Endodermal cell (in vitro differentiated cells): ENCODE measurements at places on chromosomes 5 and 9. TPM values are rescaled to one million over a fixed set of nuclear protein-coding genes. Genes with fewer than 3 reads are reported as not detected.

- DNase-seq: no peak
These were observed 435.3 kb downstream of the NR2F1-AS1 start for GRCh38 chr5:93145767-93146166.

DNA sequence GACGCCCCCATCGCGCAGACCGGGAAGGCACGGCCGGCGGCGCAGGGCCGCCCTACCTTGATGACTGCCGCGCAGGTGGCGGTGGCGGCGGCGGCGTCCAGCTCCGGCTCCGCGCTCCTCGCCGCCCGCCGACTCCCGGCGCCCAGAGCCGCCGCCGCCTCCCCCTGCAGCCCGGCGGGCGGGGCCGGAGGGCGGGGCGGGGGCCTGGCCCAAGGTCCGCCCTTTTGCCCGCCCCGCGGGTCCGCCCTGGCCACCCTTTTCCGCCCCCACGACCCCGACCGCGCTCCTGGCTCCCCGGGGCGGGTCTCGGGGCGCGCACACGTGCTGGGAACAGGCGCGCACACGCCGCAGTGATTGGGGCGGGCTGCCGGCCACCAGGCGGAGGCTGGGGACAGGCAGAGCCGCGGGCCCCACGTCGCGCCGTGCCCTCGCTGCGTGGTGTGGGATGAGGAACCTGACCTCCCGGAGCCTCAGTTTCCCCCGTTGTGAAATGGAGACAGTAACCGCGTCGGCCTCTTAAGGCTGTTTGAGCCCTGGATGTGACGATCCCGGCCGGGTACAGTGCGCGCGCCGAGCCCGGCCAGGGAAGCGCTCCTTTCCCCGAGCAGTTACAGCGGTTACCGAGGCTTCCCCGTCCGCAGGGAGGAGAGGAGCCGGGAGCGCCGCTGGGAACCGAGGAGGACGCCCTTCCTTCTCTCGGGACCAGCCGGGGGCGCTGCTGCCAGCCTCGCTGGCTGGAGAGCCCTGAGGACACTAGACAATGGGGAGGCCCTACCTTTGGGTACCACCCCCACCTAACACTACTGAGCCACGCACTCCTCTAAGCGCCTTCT lies at the start of gene CORO2A:
Gene CORO2A, minus strand, starts transcription at position 135 of the 833 bp plus-strand sequence. CDS start 34,977 bp downstream, outside the sequence.
- DNase-seq: peak; percentile 95

DNA sequence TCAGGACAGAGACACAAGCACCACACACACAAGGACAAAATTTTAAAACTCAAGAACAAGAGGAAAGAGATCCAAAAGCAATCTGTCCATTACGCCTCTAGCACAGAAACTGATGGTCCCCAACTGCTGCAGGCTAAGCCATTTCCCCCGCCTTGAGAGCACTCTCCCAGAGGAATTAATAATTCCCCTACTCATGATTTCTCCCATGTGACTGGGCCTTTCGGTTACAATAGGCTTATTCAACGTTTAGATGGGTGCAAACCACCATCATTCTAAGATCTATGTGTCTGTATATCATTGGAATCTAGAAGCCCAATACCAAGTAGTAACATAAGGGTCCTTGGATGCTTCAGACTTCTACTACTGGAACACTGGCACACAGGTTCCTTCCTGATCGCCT lies 18.8 kb downstream of the BRD8 start:
- no peak for DNase-seq

DNA sequence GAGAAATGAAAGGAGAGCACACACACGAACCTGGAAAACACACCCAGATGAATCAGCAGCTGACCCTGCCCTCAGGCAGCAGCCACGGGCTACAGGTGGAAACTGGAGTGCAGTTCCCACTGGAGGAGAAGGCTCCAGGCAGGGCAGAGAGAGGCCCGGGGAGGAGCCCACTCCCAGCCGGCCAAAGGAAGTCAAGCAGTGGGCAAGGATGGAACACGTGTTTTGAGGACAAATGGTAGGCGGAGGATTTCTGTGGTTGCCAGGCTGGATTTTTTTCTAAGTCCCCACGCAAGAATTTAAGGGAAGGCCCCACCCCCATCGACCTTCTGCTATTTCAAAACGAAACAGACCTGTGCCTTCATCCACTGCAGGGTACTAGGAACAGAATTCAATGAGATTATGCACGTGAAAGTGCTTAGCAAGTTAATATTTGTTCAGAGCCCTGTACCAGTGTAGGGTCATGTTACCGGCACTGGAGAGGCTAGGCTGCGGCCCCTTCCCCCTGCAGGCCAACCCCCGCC lies 6.8 kb downstream of the EPB41L4B start:
- no peak for DNase-seq

- no peak for DNase-seq
These were observed 31.1 kb downstream of the C5orf58 start for GRCh38 chr5:170263906-170264305.

- peak; percentile 81 for DNase-seq
These were observed 33.1 kb upstream of the HTR4 start for GRCh38 chr5:148687427-148687826.

GRCh38 chr5:115295777-115296123 lies 704 bp downstream of the CCDC112 start:
- DNase-seq: no peak

DNA sequence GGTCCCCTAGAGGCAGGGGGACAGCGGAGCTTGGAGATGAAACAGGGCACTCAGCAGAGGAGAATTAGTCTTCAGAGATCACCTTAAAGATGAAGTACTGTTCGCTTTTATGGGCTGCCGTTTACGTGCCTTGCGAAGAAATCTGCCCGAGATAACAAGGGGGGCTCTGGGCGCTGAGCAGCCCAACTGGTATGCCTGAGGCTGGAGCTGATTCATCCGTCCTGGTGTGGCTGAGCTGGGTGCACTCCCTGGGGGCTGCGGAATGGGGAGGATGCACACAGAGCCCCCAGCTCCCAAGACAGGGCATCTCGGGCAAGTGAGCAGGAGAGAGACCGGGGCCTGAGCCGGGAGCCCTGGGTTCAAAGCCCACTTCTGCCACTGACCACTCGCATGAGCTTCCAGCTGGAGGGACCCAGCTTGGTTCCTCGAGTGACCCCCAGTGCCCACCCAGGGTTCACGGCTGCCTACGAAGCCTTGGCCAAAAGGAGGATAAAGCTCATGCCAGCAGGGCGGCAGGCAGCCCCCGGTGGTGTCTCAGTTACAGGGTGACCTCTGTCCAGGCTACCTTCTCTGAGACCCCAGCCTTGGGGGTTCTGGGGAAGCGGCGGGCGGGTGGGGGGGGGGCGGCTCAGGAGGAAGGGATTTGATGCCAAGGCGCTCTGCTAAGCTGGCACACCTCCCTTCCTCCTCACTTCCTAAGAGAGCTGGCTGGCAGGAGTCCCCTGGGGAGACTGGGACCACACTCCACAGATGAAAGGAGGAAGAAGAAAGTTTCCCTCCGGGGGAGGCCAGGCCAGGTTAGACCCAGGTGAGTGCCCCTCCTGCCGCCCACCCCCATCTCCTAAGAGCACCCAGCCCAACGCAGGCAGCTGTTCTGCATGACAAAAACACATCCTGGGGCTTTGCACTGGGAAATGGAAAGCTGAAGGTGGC lies 5.7 kb downstream of the FIBCD1 start:
- DNase-seq: no peak

- peak; percentile 47 for DNase-seq
These were observed 97.4 kb downstream of the CDK5RAP2 start for GRCh38 chr9:120482424-120483186.

DNA sequence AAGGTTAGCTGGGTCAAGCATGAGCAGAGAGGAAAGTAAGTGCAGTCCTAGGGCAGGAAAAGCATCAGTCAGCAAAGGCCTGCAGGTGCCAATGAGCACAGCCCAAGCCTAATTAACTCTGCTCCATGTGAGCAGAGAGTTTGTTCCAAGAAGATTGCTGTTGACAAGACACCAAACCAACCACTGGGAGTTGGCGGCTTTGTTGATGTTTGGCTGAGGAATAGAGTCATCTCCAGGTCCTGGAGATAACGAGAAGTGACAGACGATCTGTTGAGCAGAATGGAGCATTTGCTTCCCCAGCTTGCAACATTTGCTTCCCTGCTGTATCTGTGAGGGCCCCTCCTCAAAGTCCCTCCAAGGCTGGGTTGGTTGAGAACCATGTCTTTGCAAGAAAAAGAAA lies 68.2 kb downstream of the FAM114A2 start:
- DNase-seq: peak; percentile 74

- no peak for DNase-seq
These were observed 171.0 kb downstream of the OLFM1 start for GRCh38 chr9:135258461-135258860.

GRCh38 chr5:97544240-97544639 lies 361.2 kb upstream of the RIOK2 start:
- no peak for DNase-seq

DNA sequence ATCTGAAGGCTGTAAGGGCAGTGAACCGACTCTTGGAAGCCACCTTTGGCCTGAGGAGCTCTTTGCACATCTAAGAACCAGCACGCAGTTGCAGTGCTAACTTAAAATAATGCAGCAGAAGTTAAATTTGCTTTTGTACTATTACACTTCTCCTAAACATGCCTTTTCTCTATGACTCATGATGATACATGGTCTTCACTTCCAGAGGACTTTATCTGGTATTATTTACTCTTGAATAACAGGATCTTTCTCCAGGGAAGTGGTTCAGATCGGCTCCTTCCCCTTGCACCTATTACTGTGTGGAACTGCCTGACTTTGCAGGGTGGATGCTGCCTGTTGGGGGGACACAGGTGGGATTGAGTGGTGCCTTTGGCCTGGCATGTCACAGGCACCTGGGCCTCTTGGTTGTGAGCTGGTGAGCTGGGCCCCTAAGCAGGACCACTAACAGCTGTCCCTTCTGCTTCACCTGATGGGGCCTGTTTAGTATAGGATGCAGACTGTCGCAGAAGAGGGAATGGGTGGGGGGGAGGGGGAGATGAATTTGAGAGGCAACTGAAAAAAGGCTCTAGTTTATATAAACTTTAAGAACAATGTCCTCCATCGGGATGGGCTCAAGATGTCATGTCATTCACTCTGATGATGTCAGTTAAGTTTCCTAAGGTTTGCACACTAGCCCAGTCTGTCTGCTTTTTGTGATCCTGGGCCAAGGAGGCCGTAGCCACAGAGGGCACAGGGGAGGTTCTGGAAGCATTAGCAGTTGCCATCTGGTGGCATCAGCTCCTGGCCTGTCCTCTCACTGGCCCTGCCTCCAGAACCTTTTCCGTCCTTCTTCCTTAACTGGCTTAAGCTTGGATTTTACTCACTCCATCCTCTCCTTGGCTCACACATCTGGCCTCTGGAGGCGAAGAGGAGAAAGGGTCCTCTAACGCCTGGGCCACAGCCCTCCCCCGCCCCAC lies 33.9 kb upstream of the GABBR2 start:
- no peak for DNase-seq

GRCh38 chr9:89374176-89374575 lies 55.9 kb downstream of the SECISBP2 start:
- no peak for DNase-seq

DNA sequence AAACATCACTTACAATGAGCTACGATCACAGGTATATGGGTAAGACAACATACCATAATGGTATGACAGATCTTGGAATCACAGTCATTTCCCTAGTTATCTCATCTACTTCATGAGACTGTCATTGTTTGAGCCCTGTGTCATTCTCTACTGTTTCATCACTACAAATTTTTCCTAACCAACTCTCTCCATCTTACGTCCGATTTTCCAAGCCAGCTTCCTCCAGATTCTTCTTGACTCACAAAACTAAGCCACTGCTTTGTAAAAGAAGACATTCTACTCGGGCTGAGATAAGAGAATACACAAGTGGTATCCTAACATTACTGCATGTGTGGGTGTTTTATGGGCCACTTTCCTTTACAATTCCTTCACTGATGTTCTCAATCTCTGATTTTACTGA lies 49.6 kb downstream of the SERINC5 start:
- no peak for DNase-seq

- DNase-seq: no peak
These were observed 107.5 kb downstream of the RGS3 start for GRCh38 chr9:113570749-113571711.

DNA sequence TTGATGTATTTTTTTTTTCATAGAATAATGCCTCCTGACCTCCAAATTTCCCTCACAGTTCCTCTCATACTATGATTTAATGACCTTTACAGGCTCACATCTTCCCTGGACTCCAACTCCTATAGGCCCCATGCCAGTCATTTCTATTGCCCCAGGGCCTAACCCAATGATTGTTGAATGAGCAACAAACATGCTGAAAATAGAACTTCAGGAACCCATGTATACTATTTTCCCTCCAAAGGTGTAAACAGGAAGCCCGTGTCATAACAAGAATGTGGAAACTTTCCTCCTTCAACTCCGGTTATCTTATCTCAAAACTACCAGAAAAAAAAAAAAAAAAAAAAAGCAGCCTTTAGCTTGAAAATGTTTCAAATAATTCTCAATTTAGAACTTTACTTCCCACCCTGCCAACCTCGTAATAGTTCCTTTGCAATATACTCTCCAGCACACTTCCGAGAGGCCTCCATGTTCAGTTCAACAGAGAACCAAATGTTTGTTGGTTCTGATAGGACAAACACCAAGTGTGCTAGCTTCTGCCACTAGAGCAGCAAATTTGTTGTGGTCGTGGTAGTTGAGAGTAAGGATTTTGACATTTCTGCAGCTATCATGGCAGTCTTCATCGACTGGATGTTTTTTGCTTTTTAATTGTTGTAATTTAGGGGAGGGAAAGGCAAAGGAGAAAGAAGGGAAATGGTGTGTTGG lies 25.8 kb downstream of the TRPM6 start:
- DNase-seq: no peak

DNA sequence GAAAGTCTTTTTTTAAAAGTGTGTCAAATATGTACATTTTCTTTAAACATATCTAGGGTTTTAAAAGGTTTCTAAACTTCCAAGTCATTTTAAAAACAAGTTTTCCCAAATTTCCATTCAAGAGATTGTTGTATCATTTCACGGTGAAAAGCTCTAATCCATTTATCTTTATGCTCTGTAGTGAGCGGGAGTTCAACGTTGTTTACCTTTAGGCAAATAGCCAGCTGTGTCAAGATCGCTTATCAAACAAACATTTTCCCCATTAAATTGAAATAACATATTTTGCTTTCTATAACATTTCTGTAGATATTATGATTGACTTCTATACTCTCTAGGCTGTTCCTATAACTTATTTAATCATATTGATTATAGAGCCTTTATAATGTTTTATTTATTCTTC lies 75.1 kb downstream of the CTSL start:
- no peak for DNase-seq

DNA sequence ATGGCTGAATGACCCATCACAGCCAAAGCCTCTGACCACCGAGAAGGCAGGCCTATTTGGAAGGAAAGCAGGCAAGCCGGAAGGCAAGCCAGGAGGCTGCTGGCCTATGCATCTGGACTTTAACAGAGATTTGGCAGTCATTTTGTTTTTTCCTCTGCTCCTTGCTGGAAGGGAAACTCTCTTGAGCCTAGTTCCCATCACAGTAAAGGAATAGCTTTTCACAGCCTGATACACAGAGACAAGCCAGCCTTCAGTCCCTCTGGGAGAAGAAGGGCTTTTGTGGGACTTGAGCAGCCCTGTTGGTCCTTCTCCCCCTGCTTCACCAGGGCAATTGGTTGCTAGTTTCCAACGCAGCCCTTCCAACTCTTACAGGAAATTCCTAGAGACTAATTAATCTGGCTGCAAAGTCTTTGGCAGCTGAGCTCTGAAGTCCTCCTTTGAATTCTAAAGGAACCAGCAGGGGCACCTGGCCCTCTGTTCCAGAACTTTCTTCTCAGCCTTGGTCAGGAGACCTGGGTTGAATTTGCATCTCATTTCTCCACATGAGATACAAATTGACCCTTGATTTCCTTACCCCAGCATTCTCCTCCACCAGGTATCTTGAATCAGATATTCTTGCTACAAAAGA lies 157.3 kb upstream of the EPB41L4A start:
- no peak for DNase-seq

The GRXCR2 gene
- total RNA-seq: not detected in 3 replicates

The ARHGEF37 gene
- total RNA-seq: 0.93 to 2.0 TPM (median 1.3 TPM) in 3 replicates

The PLCXD3 gene
- 36.6 and 41.8 TPM in 2 replicates for total RNA-seq

The KCNV2 gene
- 1.2 to 6.6 TPM (median 1.9 TPM) in 3 replicates for total RNA-seq

The DDX41 gene
- 112 to 382 TPM (median 115 TPM) in 3 replicates for total RNA-seq

The SCGB3A2 gene
- 1.1 to 1.8 TPM (median 1.3 TPM) in 3 replicates for total RNA-seq

The ST8SIA4 gene
- total RNA-seq: 23.3 to 74.3 TPM (median 25.2 TPM) in 3 replicates

The PTGES gene
- 0.19 to 0.62 TPM (median 0.59 TPM) in 3 replicates for total RNA-seq
